ENCODE measurements at places on chromosomes 2 and 18.

- DNase-seq: no peak
Observed at GRCh38 chr2:157426477-157426994, 17.4 kb downstream of the CYTIP start.

DNA sequence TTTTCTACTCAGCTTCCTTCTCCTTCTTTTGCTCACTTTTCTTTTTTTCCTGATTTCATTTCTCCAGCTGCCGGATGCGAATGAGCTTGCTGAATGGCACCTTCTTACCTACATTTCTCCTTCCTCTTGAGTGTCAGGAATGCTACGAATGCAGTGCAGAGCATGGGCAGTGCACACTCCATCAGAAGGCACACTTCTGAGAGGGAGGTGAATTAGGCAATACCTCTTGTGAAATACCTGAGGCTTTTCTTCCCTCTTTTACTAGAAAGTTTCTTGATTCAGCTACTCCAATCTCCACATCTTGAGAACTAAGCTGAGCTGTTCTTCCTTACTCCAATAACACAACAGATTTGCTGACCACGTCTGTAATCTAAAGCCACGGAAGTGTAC is 51.1 kb downstream of the PLEKHM3 start:
- DNase-seq: no peak

DNA sequence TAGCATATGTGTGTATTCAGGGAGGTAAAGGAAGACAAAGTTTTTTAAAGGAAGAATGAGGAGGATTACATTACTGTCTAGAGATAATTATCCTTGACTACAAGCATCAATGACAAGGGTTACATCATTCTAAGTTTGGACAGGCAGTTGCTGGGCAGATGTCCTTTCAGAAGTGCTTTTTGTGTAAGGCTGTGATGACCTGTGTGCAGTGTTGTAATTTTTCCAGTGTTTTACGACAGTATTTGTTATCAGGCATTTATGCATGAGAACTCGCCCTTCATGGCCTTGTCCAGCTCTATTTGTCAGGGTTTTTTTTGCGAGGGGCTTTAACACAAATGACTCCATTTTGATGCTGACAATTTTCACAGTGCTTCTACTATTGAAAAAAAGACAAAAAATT is 658.3 kb upstream of the NXPH2 start:
- DNase-seq: no peak

DNA sequence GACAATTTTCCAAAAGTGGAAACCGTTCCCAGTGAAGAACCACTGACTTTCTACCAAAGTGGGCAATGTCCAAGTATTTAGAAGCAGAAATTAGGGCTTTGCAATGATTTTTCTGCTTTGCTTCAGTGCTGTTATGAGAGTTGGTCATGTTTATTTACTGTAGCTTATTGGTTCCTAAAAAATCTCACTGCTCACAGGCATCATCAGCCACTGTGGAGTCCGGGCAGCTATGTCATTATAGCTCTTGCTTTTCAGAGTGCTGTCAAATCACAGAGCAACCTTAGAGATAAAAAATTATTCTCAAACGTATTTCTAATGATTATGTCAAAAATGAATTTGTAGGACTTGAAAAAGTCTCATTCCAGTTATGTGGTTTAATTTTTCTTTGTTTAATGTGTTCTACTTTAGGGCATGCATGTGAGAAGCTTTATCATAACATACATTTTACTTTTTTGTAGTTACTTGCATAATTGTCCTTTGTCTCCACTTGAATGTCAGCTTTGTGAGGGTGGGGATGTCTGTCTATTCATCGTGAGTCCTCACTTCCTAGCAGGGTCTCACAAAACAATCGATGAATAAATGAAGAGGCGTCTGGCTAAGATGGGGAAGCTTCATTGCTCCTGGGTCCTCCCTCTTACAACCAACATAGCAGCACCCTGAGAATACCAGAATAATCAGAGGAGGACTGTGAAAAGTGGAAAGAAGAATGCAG is 117.6 kb downstream of the TPGS2 start:
- DNase-seq: no peak

- DNase-seq: peak; percentile 56
Observed at GRCh38 chr2:150812066-150812465, 324.6 kb upstream of the RND3 start.

DNA sequence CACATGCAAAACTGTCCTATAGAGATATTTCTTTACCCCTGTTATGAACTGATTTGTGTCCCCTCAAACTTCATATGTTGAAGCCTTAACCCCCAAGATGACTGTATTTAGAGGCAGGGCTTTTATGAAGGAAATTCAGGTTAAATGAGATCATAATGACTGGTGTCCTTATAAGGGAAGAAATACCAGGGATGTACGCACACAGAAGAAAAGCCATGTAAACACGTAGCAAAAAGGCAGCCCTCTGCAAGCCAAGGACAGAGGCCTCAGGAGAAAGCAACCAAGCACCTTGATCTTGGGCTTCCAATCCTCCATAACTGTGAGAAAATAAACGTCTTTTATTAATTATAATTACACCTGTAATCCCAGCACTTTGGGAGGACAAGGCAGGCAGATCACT is 101.3 kb upstream of the NDUFV2 start:
- no peak for DNase-seq

DNA sequence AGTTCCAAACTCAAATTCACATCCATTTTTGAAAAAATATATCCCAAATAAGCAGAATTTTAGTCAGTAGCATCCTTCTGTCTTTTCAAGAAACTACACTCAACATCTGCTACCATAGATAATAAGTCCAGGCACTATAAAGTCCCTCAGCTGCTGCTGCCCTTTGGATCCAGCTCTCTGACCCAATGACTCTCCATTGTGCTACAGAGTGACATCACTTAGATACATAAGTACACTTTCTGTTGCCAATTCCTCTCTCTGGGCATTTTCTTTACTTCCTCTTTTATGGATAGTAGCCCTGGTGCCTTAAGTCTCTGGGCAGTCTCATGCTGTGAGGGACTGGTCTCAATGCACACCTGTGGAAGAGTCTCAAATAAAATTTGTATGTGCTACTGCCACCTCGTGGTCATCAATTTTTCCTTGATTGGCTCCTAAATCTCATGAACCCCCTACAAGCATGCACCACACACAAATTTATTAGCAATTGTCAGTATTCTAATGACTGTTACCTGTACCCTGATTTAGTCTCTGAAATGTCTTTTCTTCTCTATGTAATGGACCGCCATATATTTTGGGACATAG is 219.2 kb downstream of the LRP1B start:
- DNase-seq: no peak

DNA sequence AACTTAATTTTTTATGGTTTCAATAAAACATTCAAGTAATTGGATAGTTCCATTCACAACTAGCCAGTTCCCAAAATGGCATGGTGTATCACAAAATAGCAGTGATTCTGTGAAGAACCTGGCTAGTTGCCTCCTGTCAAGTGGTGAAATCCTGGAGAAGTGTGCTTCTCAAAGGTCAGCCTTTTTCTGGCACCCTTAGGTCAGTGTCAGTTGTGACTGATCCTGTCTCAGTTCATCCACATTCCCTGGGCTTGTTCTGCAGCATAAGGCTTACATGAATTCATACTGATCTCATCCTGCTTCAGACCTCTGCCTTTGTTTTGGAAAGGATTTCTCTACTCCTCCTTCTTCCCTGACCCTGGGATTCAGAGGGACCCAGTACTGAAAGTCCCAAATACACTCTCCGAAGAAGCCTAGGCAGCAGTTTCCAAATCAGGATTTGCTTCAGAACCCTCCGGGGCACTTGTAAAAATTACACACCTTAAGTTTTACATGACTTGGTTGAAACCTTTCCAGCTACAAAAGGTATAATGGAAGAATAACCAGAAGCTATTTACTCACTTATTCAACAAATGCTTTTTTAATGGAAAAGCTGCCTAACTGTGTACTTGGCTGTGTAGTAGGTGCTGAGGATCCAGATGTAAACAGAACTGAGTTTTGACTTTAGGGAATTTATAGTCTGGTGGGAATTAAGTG is 11.0 kb downstream of the MAP3K20 start:
- DNase-seq: no peak

DNA sequence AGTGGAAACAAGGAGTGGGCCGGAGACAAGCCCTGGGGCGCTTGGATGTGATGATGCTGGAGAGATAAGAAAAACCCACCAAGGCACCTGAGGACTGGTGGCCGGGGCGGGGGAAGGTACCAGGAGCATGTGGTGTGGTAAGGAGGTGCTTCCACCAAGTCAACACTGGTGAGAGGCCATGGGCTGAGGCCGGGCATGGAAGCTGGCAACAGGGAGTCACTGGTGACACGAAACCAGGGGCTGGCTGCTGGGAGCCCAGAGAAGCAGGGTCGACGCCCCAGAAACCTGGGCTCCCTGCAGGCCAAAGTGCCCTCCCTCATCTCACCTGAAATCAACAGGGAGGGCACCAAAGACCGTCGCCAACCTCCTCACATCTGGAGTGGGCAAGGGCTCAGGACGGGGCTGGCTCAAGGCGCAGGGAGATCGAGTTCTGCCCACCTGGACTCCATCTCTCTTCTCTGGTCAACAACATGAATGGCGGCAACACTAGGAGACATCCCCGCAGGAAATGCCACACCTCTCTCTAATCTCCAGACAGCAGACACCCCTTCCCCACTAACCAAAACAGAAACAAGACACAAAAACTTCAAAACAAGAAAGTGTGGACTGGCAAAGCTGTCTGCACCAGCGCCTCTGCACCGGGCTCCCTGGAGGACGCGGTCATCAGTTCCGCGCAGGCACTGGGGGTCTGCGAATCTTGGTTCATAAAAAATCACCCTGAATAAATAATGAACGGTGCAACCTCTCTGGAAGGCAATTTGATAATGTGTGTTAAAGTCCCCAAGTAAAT is 185.5 kb downstream of the HDAC4 start:
- DNase-seq: no peak

- no peak for DNase-seq
Observed at GRCh38 chr2:73374269-73374668, 11.4 kb upstream of the ALMS1 start.

DNA sequence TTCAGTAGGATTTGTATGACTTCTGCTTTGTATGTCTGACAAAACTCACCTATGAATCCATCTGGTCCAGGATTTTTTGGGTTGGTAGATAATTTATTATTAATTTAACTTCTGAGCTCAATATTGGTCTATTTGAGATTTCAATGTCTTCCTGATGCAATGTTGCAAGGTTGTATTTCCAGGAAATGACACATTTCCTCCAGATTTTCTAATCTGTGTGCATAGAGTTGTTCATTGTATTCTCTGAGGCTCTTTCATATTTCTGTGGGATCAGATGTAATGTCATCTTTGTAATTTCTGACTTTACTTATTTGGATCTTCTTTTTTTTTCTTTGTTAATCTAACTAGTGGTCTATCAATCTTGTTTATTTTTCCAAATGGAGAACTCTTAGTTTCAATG is 584.7 kb upstream of the SETBP1 start:
- no peak for DNase-seq

DNA sequence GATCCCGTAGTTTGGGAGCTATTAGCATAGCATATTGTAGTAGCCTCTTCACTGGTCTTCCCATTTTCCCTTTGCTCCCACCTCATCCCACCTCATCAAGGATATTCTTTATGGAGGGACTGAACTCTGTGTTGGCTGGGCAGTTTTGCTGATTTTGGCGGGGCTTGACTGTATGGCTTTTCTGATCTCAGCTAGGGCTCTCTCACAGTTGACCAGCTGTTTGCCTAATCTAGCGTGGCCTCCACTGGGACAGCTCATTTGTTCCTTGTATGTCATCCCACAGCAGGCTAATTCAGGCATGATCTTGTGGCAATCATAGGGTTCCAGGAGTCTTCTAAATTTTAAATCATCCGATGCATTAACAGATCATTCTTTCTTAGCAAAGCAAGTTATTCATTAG is 30.2 kb upstream of the MTX2 start:
- DNase-seq: no peak

DNA sequence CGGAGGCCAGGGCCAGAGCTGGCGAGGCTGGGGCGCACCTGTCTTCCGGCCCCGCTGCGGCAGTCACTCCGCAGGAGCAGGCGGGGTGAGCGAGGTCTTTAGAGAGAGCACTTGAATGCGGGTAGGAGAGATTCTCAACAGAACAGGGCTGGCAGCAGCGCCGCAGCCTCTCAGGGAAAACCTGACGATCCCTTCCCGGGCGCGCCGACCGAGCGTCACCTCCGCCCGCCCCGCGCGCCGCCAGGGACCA is 526 bp downstream of the PRKRA start:
- no peak for DNase-seq

- no peak for DNase-seq
Observed at GRCh38 chr2:141497272-141497671, 633.5 kb downstream of the LRP1B start.

DNA sequence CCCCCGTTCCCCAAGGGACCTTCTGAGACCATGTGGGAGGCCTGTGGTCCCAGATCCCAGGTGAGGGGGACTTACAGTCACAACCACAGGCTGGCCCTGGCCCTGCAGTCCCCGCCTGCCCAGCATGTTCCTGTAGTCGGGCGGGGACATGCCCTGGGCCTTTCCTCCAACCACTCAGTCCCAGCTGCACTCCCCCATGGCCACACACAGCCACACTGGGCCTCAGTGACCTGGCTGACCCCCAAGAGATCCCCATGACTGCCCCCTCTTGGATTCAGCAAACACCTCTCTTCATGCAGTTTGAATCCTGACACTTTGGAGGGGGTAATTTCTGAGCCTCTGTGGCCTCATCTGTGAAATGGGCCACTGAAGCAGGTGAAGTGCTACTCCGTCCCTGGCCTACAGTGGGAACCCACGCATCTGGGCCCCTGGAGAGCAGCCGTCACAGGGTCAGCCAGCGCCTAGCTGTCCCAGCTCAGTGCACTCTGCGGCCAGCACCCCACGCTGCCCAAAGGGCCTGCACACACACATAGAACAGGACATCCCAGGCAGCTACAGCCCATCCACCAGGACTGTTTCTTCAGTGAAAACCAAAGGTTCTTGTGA is 12.7 kb upstream of the ARHGEF4 start:
- no peak for DNase-seq

- no peak for DNase-seq
Observed at GRCh38 chr2:197801033-197801432, 3.4 kb upstream of the PLCL1 start.

- DNase-seq: no peak
Observed at GRCh38 chr2:186544255-186544675, 45.6 kb upstream of the ITGAV start.

DNA sequence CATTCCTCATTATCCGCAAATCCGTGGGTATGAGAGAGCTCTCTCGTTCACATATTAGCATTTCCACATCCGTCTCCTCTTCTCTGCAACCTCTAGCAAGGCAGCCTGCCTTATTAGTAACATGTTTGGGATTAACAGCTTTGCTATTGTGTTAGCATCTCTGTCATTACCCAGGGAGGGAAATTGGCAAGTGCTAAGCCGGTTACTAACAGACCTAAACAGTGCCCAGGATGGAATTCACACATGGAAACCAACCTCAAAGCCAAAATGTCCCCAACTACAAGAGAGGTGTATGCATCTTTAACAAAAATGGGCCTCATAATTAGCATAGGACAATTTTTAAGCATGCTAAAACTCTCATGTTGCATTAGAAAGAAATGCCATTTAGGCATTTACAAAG is 309.0 kb upstream of the MEIS1 start:
- no peak for DNase-seq

DNA sequence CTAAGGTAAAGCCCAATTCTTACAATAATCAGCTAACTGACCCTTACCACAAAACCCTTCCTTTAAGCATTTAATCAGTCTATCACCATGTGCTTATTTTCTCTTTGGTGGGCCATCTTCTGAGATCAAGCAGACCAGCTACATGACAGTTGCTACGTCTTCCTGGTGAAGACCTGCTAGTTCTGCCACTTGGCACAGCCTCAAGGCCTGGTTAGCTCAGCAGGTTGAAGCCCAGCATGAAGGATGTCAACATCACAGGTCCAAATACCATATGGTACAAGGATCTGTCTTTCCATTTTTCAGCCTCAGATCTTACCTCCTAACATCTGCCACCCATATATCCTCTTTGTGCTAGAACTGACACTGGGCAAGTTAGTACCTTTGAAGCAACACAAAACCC is 636.9 kb downstream of the LRP1B start:
- no peak for DNase-seq

Data from forelimb muscle (tissue), 1 donor.